Left colon (tissue), 2 donors: ENCODE measurements at places on chromosomes 11 and 22. TPM values are rescaled to one million over a fixed set of nuclear protein-coding genes. Genes with fewer than 3 reads are reported as not detected.

Gene KCNQ1OT1
- 1.9 TPM for total RNA-seq

Gene PNPLA3
- total RNA-seq = 2.0 TPM

Gene GATD1
- total RNA-seq = 49.2 TPM

Gene TMEM86A
- total RNA-seq = 3.3 TPM

Gene KRTAP5-9
- total RNA-seq = 0.61 TPM

Gene INS
- 1.3 TPM for total RNA-seq

Gene LDHA
- total RNA-seq = 576 TPM

Gene MMP12
- total RNA-seq = 3.5 TPM

DNA sequence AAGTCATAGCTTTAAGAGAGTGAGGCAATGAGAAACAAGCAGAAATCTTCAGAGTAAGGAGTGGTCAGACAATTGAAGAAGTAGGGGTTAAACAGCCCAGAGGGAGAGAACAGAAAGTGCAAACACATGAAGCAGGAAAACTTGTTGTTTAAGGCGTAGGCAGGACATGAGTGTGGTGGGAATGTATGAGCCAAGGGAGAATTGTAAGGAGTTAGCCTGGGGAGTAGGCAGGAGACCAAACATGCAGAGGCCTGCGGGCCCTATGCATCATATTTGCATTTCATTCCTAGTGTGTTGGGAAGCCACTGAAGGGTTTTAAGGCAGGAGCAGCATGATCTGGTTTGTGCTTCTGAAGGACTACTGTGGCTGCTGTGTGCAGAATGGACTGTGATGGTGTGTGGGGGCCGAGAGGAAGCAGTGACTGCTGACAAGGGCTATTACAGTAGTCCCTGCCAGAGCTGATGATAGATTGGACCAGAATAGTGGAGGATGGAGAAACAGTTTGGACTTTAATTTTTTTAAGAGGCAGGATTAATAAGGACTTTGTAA is 179.9 kb upstream of the C11orf87 start:
- DNase-seq = no peak

DNA sequence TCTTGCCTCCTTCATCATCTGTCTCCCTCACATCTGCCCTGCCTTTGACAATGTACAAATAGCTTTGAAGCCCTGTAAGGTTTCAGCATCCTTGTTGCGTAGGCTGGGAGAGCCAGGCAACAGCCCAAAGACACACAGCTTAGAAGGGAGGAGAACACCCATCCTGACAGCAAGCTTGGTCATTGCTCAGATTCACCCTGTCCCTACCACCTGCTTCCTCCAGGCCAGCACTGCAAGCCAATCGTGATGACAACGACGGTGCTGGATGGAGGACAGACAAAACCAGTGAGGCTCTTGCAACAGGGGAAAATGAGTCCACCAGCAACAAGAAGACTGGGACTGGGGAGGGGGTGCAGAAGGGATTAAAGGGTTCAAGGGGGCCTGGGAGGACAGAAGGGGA is 32.9 kb upstream of the CD5 start:
- DNase-seq = no peak

- no peak for DNase-seq
These were observed 48.5 kb downstream of the PAK1 start for GRCh38 chr11:77425346-77425745.

- no peak for DNase-seq
These were observed 7.7 kb downstream of the YWHAH start for GRCh38 chr22:31952094-31952401.

GRCh38 chr22:41772645-41773044 is 27.8 kb upstream of the CCDC134 start:
- no peak for DNase-seq

DNA sequence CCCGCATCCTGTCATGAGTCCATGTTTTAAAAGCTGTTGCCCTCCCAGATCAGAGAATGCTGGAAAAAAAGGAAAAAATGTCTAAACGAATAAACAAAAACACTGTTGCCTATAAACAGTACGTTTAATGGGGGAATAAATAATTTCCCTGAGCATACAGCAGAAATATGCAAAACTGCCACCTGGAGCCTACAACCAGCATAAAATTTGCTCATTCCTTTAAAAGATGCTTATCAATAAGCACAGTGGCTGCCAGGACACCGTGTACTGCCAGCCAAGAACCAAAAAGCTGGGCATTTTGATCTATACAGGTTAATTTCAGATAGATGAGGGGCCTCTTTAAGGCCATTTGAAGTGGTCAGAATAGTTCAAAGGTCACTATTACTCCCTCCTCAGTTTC is 5.7 kb upstream of the CPT1A start:
- no peak for DNase-seq

DNA sequence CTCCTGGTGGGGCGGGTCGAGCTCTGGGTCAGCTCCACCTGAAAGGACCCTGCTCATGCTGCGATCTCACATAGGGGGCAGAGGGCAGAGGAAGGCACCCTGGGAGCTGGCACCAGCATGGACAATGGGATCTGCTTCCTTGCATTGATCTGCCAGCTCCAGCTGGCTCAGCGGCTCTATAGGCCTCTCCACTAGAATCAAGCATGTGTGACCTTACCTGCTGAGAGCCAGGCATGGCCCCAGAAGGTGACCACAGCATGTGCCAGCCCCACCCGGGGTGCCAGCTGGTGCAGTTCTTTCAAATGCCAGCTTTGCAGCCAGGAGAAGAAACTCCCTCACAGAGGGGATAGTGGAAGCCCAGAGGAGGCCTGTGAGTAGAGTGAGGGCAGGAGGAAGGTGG is 22.0 kb upstream of the KLHL35 start:
- DNase-seq = no peak

GRCh38 chr11:48019217-48019584 is 38.8 kb downstream of the PTPRJ start:
- DNase-seq = no peak

- no peak for DNase-seq
These were observed 184.5 kb upstream of the NTM start for GRCh38 chr11:131185915-131186314.

DNA sequence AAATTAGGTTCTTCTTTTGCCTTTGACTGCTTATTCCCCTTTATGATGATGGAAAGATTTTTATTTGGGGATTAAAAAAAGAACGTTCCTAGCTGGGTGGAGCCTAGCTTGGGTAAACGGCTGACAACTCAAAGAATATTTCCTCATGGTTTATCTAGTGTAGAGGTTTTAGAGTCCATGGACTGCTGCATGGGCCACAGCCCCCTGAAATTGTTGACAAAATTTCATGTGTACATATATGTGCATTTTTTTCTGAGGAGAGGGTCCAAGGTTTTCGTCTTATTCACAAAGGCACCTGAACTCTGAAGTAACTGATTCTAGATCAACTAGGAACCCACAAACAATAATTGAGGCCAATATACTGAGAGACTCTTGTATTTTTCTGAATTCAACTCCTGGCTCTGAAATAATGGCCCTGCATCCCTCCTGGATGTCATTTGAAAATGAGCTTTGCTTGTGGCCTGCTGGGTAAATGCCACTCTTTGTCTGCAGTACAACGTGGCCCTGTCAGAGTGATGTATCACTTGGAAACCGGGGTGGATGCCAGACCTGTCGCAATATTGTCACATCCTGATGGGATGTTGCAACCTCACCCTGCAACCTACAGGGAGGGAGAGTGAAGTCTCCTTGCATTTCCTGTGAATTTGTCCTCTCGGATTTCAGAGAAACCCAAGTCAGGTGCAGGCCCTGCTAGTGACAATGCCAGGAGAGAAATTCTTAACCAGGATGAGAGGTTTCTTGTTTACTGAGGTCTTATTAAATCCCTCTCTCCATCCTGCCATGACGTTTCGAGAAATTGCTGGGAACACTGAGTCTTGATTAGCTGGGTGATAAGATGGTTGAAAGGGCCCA is 33.8 kb downstream of the EHF start:
- DNase-seq = peak; percentile 50

GRCh38 chr11:813456-814096 is 3.8 kb downstream of the RPLP2 start:
- DNase-seq = no peak

DNA sequence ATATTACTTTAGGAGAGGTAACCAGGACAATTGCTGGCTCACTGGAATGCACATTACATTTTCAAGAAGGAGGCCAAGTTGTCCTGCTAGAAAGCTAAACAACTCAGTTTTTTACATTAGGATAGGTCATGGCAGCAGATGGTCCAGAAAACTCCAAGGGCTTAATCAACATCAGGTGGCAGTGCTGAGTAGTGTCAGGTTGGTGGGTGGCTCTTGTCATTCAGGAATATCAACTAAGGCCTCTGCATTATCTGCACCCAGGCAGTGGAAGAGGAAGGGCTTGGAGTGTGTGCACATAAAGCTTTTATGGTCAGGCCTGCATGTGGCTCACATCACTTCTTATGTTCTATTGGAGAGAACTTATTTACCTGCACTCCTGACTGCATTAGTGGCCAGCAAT is 32.2 kb upstream of the OR4B1 start:
- DNase-seq = no peak

- DNase-seq = no peak
These were observed 57.8 kb upstream of the SHANK2 start for GRCh38 chr11:71310184-71310583.

DNA sequence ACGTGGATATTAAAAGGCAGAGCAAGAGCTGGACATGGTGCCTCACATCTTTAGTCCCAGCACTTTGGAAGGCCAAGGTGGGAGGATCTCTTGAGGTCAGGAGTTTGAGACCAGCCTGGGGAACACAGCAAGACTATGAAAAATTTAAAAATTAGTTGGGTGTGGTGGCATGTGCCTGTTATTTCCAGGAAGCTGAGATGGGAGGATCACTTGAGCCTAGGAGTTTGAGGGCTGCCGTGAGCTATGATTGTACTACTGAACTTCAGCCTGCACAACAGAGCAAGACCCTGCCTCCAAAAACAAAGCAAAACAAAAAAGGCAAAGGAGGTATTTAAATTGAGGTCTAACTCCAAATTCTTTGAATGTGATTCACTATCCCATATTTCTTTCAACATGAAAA is 23.5 kb downstream of the RDX start:
- DNase-seq = no peak

DNA sequence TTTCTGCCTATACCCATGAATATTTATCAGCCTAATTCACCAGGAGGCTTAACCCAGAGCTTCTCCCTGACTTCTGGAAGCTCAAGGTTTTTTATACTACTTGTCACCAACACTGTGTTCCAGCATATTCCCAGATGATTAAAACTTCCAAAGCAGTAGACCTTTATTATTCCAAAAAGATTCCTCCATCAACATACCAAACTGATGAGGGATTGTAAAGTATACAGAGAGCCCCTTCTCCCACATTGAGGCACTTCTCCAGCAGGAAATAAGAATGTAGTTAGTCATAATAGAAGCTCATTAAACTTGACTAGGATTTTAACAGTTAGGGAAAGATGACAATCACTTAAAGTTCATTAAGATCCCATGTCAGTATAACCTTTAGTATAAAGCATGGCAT is 51.4 kb upstream of the CEP126 start:
- DNase-seq = no peak

DNA sequence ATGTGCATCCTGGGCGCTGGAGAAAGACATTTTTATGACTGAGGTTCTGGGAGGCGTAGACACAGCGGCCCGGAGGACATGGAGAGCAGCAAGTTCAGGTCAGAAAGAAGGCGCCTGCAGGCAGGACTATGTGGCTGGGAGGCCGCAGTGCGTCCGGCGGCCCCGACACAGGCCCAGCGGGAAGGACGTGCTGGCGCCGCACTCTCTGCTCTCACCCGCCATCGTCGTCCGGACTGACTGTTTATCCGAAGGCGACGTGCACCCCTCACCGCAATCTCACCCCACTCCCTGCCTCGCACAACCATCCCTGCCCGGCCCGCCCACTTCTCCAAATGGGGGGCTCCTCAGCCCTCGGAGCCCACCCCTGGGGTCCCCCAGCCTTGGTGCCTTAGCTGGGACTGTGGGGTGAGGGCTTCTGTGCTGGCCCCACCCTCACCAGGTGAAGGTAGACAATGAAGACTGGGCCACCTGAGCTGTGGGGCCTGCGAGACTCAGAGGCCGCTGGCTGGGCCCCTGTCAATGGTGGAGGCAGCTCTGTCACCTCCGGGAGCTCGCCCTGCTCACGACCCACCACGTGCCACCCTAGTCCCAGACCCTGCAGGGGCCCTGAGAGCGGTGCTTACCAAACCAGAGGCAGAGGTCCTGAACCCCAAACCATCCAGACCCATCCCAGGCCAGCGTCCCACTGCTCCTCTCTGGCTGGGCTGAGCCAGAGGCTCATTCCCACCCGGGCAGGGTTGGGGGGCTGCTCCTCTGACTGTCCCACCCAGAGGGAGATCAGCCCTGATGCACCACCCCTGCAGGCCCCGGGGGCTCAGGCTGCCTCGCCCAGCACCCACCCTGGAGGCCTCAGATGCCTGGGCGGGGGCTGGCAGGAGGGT is 16.2 kb upstream of the MUC5B start:
- no peak for DNase-seq

GRCh38 chr22:26461188-26461810 is 22.3 kb downstream of the HPS4 start:
- peak; percentile 83 for DNase-seq

DNA sequence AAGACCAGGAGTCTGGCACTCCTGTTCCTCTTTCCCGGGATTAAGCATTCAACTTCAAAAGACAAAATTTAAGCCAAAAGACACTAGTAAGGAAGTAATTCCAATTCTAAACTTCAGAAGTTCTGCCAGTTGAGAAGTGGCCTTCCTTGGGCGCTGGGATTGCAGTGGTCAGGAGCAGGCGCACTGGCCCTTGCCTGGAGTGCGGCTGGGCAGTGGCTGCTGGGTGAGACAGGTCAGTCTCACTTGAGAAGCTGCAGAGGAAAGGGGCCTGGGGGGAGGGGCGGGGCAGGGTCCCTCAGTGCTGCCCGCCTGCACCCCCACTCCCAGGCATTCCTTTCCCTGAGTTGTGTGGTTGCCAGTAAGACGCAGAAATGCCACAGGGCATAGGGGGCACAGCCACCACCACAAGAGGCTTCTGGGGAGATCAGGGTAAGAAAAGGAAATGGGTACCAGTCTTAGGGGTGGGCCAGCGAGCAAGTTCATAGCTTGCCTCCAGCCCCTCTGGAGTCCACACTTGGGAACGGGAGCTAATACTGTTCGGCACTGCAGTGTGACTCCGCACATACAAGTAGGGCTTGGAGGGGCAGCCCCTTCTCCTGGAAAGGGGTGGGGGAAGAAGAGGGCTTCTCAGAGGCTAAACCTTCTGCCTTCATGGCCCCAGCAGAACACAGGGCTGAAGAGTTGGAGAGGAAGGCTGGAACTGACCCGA is 5.5 kb downstream of the MRPL49 start:
- DNase-seq = peak; percentile 2

- no peak for DNase-seq
These were observed 24.2 kb downstream of the KRTAP5-5 start for GRCh38 chr11:1653541-1654387.

GRCh38 chr11:133202816-133203215 is 329.5 kb downstream of the OPCML start:
- no peak for DNase-seq

DNA sequence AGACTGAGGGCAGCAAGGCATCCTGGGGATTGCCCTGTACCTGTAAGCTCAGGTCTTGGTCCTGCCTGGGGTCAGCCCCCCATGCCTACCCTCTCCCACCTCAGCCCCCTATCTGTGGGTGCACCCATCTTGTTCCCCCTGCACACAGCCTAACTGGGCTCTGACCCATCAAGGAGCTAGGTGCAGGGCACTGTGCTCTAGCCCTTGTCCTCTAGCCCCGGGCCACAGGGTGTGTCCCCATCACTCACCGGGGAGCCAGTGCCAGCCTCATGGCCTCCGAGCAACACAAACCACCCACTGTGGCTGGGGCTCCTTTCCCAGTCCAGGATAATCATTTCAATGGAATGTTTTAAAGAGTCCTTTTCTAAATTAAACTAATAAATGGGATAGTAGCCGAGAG is 293.9 kb upstream of the PLET1 start:
- DNase-seq = no peak
